ENCODE measurements at places on chromosomes 5 and 9.

DNA sequence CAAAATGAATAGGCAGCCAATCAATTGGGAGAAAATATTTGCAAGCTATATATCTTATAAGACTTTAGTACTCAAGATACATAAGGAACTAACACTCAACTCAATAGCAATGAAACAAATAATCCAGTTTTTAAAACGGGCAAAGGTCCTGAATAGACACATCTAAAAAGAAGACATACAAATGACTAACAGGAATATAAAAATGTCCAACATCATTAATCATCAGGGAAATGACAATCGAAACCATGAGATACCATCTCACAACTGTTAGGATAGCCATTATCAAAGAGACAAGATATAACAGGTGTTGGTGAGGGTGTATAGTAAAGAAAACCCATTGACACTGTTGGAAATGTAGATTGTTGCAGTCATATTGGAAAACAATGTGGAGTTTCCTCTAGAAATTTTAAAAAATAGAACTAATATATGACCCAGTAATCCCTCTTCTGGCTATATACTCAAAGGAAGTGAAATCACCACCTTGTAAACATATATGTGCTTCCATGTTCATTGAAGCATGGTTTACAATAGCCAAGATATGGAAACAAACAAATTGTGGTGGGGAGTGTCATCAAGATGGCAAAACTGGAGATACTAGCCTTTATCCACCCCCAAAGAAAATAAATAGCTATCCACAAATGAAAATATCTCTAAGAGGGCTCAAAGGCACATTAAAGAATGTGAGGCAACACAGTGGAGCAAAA lies 13.9 kb upstream of the BTNL3 start:
- DNase-seq = no peak

DNA sequence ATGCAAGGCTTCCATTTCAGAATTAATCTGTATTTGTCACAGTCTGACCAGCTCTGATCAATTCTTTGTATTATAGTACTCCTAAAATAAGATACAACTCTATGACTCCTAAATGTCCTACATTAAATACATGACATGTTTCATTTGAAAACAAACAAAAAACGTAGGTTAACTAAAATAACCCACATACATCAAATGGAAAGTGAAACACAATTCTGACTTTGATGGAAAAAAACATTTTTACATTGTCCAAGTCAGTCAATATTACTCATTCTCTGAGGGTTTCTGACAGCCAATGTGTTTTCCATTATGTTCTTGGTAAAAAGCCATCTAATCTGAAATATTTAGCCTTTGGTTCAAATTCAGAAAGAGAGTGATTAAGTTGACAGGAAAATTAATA lies 8.7 kb downstream of the HMGCS1 start:
- DNase-seq = no peak

DNA sequence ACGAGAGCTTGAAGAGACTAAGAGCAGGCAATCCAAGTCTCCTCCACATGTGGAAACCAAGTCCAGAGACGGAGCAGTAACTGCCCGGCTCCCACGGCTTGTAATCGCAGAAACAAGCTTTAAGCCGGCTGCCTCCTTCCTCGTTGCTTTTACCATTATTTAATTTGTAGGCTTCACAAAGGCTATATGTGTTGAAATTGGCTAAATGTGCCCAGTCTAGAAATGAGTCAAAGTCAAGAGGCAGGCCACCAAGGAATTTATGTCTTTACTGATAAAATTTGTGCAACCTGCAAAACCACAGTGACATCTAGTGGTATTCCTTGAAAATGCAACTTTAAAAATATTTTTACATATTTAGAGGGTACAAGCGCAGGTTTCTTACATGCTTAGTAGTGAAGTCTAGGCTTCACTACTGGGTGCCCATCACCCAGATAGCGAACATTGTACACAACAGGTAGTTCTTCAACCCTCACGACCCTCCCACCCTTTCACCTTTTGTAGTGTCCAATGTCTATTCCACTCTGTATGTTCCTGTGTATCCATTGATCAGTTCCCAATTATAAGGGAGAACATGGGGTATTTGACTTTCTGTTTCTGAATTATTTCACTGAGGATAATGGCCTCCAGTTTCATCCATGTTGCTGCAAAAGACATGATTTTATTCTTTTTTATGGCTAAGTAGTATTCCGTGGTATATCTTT lies 33.5 kb upstream of the EBF1 start:
- no peak for DNase-seq

- no peak for DNase-seq
Observed at GRCh38 chr9:126791406-126792230, 13.2 kb upstream of the ZBTB43 start.

- no peak for DNase-seq
Observed at GRCh38 chr9:82223442-82223841, 234.9 kb downstream of the SPATA31D1 start.

- no peak for DNase-seq
Observed at GRCh38 chr5:121086671-121087070, 622.6 kb downstream of the PRR16 start.
